ENCODE measurements at places on chromosomes 6 and 20.

GRCh38 chr6:79048611-79049010 is 29.4 kb downstream of the PHIP start:
- DNase-seq: no peak

- no peak for DNase-seq
Measured at GRCh38 chr20:44370639-44371218, 15.2 kb downstream of the HNF4A start.

GRCh38 chr20:62570897-62571668 is 71.2 kb upstream of the SLCO4A1 start:
- DNase-seq: no peak

DNA sequence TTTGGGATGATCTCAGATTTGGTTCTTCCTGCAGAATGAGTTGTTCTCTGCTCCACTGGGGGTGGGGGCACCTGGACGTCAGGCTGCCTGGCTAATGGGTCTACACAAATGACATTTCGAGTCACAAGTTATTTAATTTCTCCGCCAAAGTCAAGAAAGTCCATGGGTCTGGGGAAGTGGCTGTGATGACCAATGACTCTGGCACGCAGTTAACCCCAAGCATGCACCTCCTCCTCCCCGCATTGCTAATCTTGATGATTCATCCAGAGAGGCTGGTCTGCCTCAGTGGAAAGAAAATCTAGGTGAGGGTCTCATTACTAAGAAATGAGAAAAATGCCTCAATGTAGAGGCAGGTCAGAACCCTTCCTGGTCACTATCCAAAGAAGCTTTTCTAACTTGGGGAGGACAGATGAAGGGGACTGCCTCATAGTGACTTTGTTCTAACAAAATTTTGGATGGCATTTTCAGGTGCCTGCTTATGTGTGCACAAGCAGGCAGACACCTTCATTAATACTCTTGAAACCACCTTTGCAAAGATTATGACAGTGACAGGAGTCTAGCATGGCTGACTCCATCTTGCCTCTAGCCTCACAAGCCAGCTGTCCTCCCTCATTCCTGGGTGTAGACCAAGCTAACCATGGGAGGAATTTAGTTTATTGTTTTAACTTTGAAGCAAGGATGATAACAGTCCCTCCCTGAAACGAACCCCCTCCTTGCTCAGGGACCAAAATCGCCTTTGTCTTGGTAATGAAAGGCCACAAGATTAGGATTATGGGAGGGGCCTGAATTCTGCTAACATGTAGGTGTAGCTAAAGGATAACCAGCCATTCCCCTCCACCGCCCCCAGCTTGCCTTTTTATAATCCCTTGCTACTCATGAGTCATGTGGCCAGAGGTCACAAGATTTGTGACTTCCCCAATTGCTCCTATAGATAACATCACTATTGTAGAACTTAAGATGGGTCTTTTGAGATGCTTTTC is 98.6 kb upstream of the MRPS10 start:
- no peak for DNase-seq

- no peak for DNase-seq
Measured at GRCh38 chr20:2259731-2260130, 36.1 kb upstream of the TGM3 start.

GRCh38 chr20:60765821-60766403 is 486.1 kb upstream of the CDH4 start:
- DNase-seq: no peak

Measured in activated CD4-positive, alpha-beta memory T cell treated with anti-CD3 and anti-CD28 coated beads, Interleukin-2, amount 10 ng/mL, durations not matched to agents 7 days and 5 days (primary cell).